ENCODE measurements at places on chromosomes 7 and 10.

DNA sequence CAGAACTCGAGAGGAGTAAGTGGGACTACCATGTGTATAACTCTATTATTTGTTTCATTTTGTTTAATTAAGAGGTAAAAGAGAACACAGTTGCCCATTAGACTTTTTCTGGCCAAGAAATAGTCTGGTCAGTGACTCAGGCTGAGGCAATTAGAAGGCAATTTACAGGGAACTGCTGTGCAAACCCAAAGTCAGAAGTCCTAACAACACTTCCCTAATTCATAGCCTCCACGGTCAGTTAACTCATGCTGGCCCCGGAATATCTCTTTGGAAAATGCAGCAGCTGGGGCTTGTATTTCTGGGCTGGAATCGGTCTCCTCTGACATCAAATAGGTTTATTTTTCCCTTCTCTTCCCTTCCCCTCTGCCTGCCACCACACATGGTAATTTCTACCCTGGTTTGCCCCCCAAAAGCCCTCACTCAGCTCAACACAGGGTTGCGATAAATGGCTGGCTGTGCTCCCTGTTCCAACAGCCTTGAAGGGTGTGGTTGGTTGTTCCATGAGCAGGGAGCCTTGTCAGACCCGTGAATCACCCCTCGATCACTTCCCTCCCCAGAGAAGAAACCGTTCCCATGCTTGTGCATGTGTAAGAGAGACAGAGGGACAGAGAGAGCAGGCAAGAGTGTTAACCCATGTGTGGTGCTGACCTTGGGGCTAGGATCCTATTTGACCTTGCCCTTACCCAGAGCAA, 5.3 kb downstream of the SH3PXD2A start:
- H3K27ac ChIP-seq: no peak overlapping the region
- H3K36me3 ChIP-seq: no peaks in the 10 kb centered on the region
- H3K27me3 ChIP-seq: no peaks in the 10 kb centered on the region
- no peak for DNase-seq

- H3K27me3 ChIP-seq: no peaks in the 10 kb centered on the region
- H3K4me3 ChIP-seq: no peak overlapping the region
- no peak overlapping the region for H3K27ac ChIP-seq
- no peaks in the 10 kb centered on the region for H3K36me3 ChIP-seq
These were observed 38.2 kb upstream of the CYP2C18 start for GRCh38 chr10:94645285-94645684.

DNA sequence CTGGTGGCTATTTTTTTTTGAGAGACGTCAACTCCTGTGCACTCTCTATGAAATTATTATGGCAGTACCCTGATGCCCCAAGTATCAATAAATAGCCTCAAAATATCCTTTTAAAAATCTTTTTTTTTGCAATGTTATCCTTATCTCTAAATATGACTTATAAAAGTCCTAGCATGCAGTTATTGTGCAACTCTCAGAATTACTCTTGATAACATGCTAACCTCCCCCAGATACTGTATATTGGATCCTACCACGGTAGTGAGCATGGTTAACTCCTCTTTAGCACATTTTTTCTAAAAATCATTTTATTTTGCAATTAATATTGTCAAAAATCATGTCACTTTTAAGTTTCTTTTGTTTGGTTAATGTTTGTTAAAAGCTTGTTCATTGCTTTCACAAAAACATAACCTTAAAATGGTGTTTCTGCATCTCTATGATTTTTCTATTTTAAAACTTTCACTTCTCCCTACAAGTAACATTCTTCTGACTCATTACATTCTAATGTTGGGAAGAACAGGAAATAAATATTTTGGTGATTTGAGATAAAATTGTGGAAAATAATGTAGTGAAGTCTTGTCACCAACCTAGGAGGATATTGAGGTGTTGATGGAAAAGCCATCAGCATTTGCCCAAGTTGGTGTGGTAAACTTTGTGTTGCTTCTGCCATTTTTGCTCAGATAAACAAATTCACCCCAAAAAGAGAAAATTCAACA, 42.1 kb upstream of the ADRA2A start:
- no peak for DNase-seq
- H3K36me3 ChIP-seq: no peaks in the 10 kb centered on the region
- H3K4me3 ChIP-seq: no peak overlapping the region
- no peaks in the 10 kb centered on the region for H3K4me1 ChIP-seq
- H3K27ac ChIP-seq: no peak overlapping the region

GRCh38 chr7:133571076-133571475, 318.2 kb downstream of the EXOC4 start:
- peaks cover 5% of the 10 kb centered on the region for H3K4me1 ChIP-seq
- H3K27ac ChIP-seq: no peak overlapping the region

DNA sequence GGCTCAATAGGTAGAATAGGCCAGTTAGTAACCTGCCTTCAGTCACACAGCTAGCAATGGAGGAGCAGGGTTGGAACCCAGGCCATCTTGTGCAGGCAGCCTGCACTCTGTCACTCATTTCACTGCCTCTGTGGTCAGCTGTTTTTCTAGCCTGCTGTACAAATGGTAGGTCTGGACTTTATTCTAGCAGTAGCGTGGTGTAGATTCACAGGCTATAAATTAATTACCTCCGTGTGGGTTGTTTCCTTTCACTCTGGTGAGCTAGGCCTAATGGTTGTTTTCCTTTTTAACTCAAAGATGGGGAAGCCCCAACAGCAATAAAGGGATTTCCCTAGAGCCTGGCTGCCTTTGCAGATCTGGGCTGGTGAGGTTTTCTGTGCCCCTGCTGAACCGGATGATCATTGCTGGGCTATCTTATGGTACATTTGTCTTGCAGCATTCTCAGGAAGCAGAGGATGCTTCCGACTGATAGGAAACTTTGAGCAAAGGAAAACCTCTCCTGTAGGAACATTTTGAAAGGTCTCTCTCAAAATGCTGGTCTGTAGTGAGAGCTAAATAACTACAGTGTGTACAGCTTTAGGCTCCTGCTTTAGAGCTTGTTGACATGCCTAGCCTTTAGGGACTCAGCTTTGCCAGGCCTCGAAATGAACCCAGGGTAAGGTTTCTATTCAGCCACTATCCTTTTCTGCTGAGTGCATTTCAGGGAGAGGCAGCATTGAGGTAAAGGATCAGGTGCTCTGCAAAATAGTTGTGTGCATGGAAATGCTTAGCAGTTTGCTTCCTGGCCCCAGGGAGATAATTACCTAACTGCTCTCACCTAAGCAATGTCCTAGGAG, 157.4 kb downstream of the ST7 start:
- no peak overlapping the region for H3K27ac ChIP-seq
- H3K4me1 ChIP-seq: peaks cover 18% of the 10 kb centered on the region
- no peaks in the 10 kb centered on the region for H3K36me3 ChIP-seq
- H3K4me3 ChIP-seq: no peak overlapping the region
- no peak for DNase-seq

GRCh38 chr7:122337011-122337410, 32.5 kb upstream of the FEZF1 start:
- no peak overlapping the region for H3K27ac ChIP-seq
- H3K27me3 ChIP-seq: no peaks in the 10 kb centered on the region
- no peaks in the 10 kb centered on the region for H3K4me1 ChIP-seq
- H3K4me3 ChIP-seq: no peak overlapping the region

DNA sequence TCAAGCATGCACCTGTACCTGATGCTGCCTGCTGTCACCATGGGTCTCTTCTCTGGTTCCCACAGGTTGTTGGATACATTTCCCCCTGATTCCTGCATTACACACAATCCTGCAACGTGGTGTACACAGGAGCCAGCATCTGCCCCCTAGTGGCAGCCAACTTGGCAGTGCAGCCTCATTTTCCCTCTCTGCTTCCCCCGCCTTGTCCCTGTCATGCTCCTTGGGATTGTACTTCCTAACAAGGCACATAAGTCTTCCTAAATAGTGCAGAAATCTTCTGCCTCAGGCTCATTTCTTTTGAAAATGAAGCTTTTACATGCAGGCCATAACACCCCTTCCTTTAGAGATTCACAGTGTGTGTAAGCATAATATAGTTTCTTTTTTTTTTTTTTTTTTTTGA, 387.5 kb downstream of the CCSER2 start:
- no peak for DNase-seq
- H3K27ac ChIP-seq: no peak overlapping the region
- no peaks in the 10 kb centered on the region for H3K27me3 ChIP-seq
- H3K4me1 ChIP-seq: no peaks in the 10 kb centered on the region
- no peak overlapping the region for H3K4me3 ChIP-seq

DNA sequence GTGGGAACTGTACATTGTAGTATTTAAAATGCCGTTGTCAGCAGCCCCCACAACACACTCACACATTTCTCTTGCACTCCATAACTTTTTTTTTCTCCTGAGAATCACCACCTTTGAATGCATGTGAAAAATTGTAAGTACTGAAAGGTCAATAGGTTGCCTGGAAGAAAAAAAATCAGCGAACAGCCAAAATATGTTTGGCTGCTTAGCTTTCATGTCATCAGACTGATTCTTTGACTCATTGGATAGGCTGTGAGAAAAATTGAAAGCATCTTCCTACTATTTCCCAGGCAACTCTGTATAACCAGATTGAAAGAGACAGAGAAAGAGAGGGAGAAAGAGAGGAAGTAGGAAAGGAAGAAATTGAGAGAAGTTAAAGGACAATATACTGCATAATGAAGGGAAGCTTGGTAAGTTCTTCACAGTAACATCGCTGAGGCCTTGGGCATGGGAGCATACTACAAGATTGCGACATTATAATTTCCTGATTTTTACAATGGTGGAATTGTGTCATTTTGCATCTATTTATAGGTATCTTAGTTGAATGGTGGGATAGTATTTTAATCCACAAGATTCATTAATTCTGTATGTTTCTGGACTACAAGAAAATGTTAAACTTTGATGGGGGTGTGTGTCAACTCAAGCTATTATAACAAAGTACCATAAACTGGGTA, 249.3 kb upstream of the KCND2 start:
- H3K27ac ChIP-seq: no peak overlapping the region
- no peak for DNase-seq
- H3K27me3 ChIP-seq: no peaks in the 10 kb centered on the region
- no peaks in the 10 kb centered on the region for H3K4me1 ChIP-seq

DNA sequence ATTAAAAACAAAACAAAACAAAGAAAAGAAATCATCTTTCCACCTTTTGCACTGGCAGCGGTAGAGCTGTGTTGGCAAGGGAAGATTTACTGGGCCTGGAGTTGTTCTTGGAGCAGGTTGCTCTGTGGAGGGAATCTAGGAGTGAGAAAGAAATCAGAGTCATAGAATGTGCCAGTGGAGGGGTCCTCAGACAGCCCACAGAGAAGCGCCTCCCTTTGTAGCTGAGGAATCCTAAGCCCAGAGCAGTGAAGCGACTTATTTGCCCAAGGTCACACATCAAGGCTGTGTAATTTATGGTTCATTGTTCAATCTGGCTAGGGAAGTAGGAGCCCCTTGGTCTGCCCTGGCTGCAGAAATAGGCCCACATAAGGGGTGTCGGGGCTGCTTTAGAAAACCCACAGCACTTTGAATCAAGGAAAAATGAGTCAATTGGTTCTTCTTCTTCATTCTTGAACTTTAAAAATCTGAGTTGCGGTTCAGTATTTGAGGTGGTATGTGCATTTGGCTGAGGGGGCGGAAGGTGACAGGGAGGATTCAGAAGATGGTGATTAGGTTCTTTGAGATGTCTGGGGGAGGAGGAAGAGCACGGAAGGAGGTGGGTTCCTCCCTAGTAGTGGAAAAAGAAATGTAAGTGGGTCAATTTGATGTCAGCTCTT, 253.7 kb downstream of the PTEN start:
- H3K27ac ChIP-seq: no peak overlapping the region
- no peaks in the 10 kb centered on the region for H3K27me3 ChIP-seq
- H3K36me3 ChIP-seq: no peaks in the 10 kb centered on the region
- no peak overlapping the region for H3K4me3 ChIP-seq
- DNase-seq: no peak

- no peak overlapping the region for H3K27ac ChIP-seq
- H3K4me3 ChIP-seq: no peak overlapping the region
- DNase-seq: no peak
- no peaks in the 10 kb centered on the region for H3K27me3 ChIP-seq
- H3K4me1 ChIP-seq: no peaks in the 10 kb centered on the region
These were observed 17.7 kb upstream of the NODAL start for GRCh38 chr10:70459061-70459773.

- no peak overlapping the region for H3K27ac ChIP-seq
- H3K36me3 ChIP-seq: no peaks in the 10 kb centered on the region
- H3K27me3 ChIP-seq: no peaks in the 10 kb centered on the region
- H3K4me3 ChIP-seq: no peak overlapping the region
- DNase-seq: no peak
These were observed 172.4 kb downstream of the FZD1 start for GRCh38 chr7:91436655-91437054.

- no peaks in the 10 kb centered on the region for H3K4me1 ChIP-seq
- DNase-seq: no peak
- no peaks in the 10 kb centered on the region for H3K27me3 ChIP-seq
- no peak overlapping the region for H3K27ac ChIP-seq
- no peaks in the 10 kb centered on the region for H3K36me3 ChIP-seq
These were observed 105.2 kb upstream of the FAM171A1 start for GRCh38 chr10:15476337-15476736.

- H3K36me3 ChIP-seq: no peaks in the 10 kb centered on the region
- no peak for DNase-seq
- H3K4me3 ChIP-seq: no peak overlapping the region
- no peaks in the 10 kb centered on the region for H3K27me3 ChIP-seq
These were observed 54.1 kb downstream of the FAM171A1 start for GRCh38 chr10:15316871-15317464.

- no peaks in the 10 kb centered on the region for H3K36me3 ChIP-seq
- no peaks in the 10 kb centered on the region for H3K4me1 ChIP-seq
- H3K4me3 ChIP-seq: no peak overlapping the region
- H3K27me3 ChIP-seq: no peaks in the 10 kb centered on the region
- no peak for DNase-seq
These were observed 35.4 kb downstream of the PAPSS2 start for GRCh38 chr10:87695074-87695473.

DNA sequence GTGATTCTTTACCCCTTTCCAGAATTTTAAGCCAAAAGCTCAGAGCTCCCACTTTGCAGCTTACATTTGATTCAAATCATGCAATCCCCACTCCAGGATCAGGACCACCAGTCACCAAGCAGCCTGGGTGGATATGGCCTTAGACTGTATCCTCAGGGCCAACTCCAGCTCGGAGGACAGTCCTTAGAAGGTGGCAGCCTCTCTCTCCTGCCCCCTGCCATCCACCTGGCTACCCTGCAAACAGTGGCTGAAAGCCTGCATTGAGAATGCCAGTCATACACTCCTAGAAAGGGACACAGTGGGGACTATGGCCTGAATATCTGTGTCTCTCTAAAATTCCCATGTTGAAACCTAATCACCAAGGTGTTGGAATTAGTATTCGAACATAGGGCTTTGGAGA, 50.0 kb upstream of the KCNMA1 start:
- H3K27ac ChIP-seq: no peak overlapping the region
- H3K4me3 ChIP-seq: no peak overlapping the region
- H3K36me3 ChIP-seq: no peaks in the 10 kb centered on the region
- no peak for DNase-seq
- peaks cover 8% of the 10 kb centered on the region for H3K4me1 ChIP-seq
- H3K27me3 ChIP-seq: no peaks in the 10 kb centered on the region

Measured in pancreas (tissue), 10 donors.